ENCODE measurements at places on chromosomes 5 and 9.

- no peak for DNase-seq
Observed at GRCh38 chr9:4287886-4288588, 11.8 kb downstream of the GLIS3 start.

DNA sequence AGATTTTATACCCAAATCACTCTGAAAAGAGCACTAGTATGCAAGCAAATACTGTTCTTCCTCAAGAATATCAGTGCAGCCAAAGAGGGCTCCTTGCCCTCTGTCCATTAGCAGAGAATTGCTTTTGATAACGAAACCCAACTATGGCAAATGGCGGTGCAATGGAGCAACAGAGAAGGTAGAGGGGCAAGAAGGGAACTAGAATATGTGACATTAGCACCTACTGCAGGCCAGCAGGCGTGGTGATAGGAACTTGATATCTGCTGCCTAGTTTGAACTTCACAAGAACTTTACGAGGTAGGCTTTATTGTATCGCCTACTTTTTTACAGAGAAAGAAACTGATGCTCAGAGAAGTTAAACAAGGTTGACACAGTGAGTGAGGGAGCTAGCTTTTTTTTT lies 66.1 kb downstream of the APBA1 start:
- DNase-seq, result no peak

GRCh38 chr5:34900652-34901051 lies 14.7 kb downstream of the RAD1 start:
- no peak for DNase-seq

DNA sequence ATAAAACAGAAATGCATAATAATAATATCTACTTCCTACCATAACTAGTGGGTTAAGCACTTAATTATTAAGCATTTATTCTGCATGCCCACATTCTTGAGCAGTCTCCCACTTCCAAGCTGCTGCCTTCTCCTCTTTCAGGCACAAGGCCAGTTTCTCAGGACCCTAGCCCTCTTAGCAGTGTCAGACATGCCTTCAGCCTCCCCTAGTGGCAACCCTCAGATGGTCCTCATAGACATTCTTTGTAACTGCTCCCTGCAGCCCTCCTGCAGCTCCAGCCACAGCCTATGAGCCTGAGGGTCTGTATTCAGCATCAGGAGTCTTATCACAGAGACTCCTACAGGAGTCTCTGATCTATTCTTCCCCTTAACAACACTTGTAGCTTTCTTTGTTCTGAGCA lies 3.9 kb downstream of the IL9 start:
- no peak for DNase-seq

DNA sequence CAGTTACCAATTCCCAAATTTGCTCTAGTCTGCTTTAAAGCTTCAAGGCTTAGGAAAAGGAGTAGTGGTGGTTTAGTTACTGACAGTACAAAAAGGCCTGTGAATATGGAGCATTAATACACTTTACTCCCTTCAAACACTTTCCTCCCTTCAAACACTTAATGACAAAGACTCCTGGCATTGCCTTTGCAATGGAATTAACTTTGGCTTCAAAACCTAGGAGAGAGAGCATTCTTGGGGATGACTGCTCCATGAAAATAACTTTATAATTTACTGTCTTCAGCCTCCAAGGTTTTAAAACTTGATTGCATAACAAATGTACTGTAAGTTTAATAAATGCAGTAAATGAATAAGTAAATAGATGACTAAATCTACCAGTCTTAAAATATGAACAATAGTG lies 185.6 kb downstream of the TRPM3 start:
- DNase-seq, result no peak

GRCh38 chr5:6083311-6083978 lies 294.9 kb downstream of the MED10 start:
- no peak for DNase-seq
